ENCODE measurements at places on chromosomes 5 and 9. TPM values are rescaled to one million over a fixed set of nuclear protein-coding genes. Genes with fewer than 3 reads are reported as not detected.

Gene ARHGEF39
- 7.6 TPM for total RNA-seq

Gene TAF11L10
- total RNA-seq, result not detected

DNA sequence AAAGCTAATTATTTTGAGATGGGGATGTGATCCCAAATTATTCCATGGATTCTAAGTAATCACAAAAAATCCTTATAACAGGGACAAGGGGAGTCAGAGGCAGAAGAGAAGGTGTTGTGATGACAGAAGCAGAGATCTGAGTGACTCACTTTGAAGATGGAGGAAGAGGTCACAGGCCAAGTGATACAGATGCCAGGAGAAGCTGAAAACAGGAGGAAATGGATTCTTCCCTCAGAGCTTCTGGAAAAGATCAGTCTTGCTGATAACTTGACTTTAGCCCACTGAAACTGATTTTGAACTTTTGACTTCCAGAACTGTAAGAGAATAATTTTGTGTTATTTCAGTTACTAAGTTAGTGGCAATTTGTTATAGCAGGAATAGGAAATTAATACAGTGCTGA lies 105.3 kb downstream of the GCNT1 start:
- peak; percentile 51 for DNase-seq

DNA sequence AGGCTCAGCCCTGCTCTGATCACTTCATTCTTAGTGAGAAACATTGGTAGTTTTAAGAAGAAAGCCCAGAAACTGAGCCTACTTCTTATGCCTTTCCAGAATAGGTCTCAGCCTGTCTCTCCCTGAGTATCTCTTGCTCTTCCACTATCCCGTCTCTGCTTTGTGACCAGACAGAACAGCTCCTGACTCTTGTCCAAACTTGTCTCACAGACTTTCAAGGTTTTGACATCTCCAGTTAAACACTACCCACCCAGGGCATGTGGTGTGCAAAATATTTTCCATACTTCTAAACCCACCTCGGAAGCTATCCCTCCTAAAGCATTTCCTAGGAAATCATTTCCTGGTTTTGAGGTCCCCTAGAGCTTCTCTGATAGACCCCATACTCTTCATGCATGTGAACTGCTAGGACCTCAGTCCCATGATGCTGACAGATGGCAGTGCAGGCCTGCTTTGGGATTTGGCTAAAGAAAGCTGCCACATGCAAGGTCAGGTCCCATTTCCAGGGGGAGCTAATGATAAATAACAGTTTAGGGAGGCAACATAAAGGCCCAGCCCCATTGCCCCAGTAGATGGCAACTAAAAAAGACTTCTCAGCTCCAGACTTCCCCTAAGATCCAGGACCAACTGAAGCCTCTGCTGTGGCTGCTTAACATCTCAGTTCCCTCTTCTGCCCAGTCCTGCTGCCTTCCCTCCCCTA lies 211.5 kb downstream of the MED10 start:
- DNase-seq, result no peak

- no peak for DNase-seq
Observed at GRCh38 chr5:179870403-179870903, 11.8 kb upstream of the MRNIP start.

GRCh38 chr9:20670395-20670794 lies 13.7 kb upstream of the FOCAD start:
- no peak for DNase-seq

GRCh38 chr9:104883169-104883568 lies 44.8 kb downstream of the ABCA1 start:
- DNase-seq, result no peak

GRCh38 chr9:105039175-105039799 lies 111.3 kb upstream of the ABCA1 start:
- no peak for DNase-seq

DNA sequence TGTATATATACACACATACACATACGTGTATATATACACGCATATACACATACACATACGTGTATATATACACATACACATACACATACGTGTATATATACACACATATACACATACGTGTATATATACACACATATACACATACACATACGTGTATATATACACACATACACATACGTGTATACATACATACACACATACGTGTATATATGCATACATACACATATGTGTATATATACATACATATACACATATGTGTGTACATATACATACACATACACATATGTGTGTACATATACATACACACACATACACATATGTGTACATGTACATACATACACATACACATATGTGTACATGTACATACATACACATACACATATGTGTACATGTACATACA lies 82.6 kb downstream of the SYK start:
- DNase-seq, result no peak

DNA sequence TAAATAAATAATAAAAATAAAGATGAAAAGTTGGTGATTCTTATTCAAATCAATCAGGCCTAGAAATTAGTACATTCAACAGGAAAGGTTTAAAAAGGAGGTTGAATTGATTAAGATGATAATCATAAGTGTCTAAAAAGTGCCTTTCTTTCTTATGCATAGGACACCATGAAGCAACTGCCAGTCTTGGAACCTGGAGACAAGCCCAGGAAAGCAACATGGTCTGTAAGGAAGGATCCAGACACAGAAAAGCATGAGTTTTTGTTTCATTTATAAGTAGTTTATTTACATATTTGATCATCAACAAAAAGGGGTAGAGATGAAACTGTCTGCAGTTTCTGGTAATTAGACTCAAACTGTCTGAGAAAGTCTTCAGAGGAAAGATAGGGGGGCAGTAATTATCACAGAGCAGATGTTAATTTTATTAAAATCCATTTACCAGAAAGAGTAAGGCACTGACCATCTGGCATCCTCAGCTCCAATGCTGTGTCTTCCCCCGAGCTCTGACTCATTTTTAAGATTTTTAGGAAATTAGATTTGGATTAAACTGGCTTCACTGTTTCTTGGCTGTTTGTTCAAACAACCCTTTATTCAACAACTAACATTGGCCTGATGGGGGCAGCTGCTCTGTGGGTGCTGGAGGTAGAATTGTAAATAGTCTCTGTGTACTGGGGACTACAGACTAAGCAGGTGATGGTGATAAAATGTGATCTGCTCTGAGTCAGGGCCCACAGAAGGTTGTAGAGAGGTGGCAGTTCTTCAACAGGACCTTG lies 2.7 kb downstream of the RABEPK start:
- no peak for DNase-seq

- DNase-seq, result no peak
Observed at GRCh38 chr5:149229298-149229937, 42.2 kb upstream of the AFAP1L1 start.

Data from RPMI7951 (cell line).